ENCODE measurements at places on chromosomes 7 and 10.
A peak's percentile ranks its signal among the peaks of the same experiment; 100 is the strongest.

DNA sequence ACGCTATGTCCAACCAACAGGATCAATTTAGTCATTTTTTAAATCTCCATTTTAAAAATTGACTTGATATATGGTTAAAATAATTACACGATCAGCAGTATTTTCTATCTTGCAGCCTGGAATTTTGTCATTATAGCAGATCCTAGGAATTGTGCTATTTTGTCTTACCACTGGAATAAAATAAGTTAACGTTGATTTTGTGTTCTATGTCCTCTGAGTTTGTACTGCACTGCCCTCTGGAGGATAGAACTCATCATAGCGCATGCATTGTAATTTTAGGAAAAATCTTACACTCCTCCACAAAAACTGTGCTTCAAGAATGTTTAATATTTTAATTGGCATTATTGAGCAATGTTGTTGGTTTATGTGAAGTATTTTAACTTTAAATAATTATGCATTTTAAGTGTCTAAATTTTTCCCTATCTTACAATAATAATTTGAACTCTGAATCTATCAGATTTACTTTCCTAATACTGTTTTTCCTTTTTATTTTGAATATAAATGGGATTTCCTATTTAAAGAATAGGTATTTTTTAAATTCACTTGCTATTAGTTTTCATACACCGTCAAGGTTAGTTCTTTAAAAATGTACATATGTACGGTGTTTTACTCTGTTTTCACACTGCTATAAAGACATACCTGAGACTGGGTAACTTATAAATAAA is 220.1 kb downstream of the PPP1R3A start:
- DNase-seq = peak; percentile 70

GRCh38 chr7:102407910-102408309 is 11.7 kb downstream of the PRKRIP1 start:
- DNase-seq = no peak

GRCh38 chr7:149248777-149249176 is 9.3 kb downstream of the ZNF212 start:
- peak; percentile 64 for DNase-seq

DNA sequence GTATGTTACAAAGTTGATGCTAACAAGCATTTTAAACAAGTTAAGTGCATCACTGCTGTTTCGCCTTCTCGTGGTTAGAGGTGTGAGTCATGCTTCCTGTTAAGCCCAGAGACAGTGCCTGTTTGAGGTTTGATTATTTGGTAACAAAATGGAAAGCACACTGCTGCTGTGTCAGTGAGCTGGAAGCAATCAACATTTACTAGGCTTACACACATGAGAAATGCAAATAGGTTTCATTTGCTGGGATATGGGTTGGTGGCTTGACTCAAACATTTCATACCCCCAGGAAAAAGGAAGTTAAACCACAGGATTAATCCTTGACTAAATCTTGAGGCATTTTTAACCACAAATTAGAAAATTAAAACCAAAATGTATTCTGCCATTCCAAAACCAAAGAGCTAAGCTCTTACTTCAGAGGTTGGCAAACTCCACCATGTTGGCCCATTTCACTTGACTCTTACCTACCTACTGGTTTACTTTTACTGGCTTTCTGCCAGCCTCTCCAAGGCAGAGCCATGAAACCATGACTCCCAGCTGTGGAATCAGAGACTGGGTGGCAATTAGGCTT is 139.2 kb downstream of the ETV1 start:
- DNase-seq = peak; percentile 51

GRCh38 chr7:28483112-28483511 is 70.8 kb downstream of the CREB5 start:
- no peak for DNase-seq

- peak; percentile 46 for DNase-seq
Observed at GRCh38 chr10:102773986-102774385, 30.2 kb downstream of the WBP1L start.

DNA sequence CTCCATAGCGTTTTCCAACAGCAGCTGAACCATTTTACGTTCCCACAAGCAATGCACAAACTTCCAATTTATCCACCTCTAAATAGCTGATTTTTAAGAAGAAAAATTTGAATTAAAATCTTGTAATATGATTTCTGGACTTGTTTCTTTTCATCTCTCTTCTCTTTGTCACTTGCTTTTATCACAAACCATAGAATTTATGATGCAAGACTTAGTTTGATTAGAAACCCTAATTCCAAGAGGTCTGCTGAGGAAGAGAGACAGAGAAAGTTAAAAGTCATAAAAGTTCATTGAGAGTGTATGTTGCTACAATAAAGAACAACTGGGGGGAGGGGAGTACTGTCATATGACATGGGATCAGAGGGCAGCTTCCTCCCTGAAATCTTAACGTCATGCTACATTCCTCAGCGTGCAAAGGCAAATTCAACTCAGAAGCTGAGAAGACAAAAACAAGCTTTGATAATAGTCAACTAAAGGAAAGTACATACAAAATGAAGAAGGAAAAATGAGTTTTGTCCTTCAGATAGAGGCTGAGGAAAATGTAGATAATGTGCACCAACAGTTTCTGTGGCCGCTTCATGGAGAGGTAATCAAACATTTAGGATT is 18.4 kb upstream of the CUBN start:
- no peak for DNase-seq

DNA sequence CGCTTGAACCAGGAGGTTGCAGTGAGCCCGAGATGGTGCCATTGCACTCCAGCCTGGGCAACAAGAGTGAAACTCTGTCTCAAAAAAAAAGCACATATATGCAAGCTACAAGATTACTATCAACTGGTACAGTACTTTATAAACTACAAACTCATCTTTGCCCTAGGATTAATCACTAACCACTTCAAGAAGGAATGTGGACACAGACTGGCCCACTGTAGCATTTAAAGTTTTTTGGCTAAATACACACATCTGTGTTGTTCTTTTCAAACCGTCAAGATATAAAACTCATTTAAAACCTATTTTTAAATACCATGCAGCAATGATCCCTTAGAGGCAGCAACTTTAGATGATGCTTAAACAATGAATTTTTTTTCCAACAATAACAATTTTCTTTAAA is 205.4 kb downstream of the IMMP2L start:
- DNase-seq = no peak

DNA sequence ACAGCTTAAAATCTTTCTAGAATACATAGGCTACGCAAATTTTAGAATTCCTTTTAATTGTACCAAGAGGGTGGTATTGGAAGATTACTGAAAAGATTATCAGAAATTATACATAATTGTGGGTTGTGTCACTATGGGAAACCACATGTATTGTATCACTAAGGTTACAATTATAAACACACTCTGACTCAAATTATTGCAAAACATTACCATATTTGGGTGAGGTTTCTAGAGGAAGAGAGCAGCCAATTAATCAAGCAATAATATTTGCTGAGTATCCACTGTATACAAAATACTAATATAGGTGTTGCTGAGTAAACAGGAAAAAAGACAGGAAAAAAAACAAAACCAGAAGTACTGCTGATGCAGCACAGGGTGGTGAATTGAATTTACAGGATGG is 3.1 kb upstream of the CAPZA2 start:
- no peak for DNase-seq

- DNase-seq = no peak
Observed at GRCh38 chr7:158343936-158344455, 243.6 kb downstream of the PTPRN2 start.

DNA sequence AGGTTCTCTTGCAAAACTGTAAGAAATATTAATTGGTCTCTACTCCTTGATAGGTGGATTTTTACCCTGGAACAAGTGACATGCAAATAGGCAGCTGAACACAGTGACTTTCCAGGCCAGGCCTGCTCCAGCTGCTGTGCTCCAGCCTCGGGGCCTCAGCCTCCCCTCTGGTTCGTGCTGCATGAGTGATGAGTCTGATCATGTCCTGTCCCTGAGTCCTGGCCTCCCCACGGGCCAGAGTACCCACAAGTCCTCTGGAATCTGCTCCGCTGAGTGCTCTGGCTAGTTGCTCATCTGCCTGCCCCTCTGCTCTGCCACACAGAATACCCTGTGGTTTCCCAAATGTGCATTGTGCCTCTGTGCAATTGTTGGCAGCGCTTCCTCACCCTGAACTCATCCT is 80.1 kb upstream of the PDZD8 start:
- DNase-seq = no peak

DNA sequence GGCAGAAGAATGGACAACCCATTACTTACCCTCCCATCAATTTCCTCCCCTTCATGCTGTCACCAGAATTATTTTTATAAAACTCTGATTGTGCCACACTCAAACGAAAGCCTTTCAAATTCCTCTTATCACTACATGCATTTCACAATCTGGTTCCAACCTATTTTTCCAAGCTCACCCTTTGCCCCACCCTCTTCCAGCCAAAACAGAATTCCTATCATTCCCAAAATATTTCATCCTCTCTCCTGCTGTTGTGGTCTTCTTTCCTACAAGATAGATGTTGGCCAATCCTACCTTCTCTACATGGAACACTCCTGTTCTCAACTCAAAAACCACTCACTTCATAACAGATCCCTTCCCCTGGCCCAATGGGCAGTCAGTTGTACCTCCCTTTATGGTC is 111.5 kb downstream of the ELAPOR2 start:
- DNase-seq = no peak

GRCh38 chr7:74174606-74175082 is 488 bp downstream of the EIF4H start:
- DNase-seq = peak; percentile 71

GRCh38 chr7:27244488-27245123 is 2.0 kb downstream of the EVX1 start:
- no peak for DNase-seq

DNA sequence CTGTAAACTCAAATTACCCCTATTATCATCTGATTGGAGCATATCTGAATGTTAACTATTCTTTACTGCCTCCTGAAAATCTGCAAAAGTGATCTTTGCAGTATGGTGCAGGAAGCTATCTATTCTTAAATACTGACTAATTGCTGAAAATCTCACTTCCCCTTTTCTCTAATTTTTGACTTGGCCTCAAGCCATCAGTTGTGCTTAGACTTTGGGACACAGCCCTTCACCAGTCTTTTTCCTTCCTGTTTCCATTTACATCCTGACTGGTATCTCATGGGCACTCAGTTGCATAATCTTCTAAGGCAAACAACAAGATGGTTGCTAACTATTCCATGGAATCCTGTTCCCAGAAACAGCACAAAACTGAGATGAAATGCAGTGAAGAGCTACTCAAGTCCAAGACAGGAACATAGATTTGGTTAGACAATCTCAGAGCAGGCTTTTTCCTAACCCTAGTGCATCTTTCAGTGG is 228.5 kb downstream of the SORCS1 start:
- peak; percentile 69 for DNase-seq

DNA sequence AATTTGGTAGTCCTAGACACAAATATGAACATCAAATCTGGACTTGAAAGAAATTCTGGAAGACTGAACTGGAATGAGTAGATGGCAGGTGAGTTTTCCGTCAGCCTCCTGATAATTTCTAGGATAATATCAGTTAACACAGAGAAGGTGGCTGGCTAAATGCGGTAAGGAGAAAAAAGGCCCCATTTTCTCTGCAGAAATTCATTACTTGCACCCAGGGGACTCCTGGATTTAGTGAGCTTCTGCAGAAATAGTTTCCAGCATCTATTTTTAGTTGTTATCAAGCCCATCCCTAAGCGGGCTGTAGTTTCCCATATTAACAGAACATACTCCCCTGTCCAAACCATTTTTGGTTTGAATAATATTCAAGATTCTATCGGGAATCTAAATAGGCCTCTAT is 181.9 kb upstream of the TCERG1L start:
- no peak for DNase-seq

GRCh38 chr10:86376403-86376802 is 9.8 kb upstream of the GRID1 start:
- DNase-seq = no peak

DNA sequence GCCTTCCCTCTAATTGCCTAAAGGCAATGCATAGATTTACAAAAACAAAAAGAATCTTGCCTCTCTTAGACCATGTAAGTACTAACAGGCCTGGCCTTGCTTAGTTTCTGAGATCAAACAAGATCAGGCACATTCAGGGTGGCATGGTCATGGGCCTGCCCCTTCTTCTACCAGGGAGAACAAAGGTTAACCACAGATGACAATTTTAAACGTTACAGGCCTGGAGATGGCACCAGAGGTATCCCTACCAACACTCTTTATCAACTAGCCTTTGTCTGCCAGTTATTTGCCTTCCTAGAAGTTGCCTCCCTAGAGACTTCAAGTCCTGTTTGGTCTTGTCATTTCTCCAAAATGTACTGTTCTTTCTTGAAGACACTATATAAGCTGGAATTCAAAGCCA is 252.6 kb downstream of the DOCK4 start:
- peak; percentile 55 for DNase-seq

DNA sequence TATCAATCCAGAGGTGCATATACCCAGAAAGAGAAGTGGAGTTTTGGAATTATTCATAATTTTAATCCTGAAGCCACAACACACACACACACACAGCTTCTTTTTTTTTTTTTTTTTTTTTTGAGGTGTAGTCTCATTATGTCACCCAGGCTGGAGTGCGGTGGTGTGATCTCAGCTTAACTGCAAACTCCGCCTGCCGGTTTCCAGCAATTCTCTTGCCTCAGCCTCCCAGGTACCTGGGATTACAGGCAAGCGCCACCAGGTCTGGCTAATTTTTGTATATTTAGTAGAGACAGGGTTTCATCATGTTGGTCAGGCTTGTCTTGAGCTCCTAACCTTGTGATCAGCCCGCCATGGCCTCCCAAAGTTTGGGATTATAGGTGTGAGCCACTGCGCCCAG is 35.4 kb downstream of the TET1 start:
- no peak for DNase-seq

GRCh38 chr10:131396121-131397050 is 84.9 kb upstream of the TCERG1L start:
- DNase-seq = peak; percentile 45

DNA sequence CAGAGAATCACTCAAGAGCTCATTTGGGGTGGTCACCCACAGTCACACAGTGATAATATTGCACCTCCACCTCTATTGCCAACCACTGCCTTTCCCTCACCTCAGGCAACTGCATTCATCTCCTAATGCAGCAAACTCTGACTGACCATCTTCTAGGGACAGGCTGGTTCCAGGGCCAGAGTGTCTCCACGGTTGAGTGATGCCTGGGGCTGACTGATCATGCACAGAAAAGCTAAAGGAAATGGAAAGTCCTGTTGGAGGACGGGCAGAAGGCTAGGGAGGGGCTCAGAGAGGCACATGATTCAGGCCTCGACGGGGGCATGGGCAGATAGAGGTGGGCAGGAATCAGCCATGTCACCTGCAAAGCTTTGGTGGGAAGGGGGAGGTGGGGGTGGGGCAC is 127.1 kb upstream of the TNS3 start:
- DNase-seq = peak; percentile 49

DNA sequence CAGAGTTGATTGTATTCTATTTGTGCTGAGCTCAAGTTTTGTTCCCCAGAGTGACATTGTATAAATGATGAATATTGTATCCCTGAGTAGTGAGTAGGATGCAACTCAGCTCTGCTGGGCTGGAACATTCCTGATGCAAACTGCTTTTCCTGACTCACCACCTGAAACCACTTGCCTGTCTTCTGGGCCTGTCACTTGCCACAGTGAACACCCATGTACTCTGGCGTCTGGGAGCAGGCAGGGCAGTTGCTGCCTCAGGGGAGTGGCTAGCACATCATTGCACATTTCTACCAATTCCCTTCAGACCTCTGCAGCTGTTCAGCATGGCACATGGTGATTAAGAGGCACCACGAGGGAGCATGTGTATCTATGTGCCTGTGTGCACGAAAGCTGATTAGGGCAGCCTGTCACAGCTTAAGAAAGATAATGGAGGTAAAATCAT is 157.3 kb downstream of the SND1 start:
- peak; percentile 96 for DNase-seq

- no peak for DNase-seq
Observed at GRCh38 chr10:8665322-8665721, 610.8 kb downstream of the GATA3 start.

GRCh38 chr10:48361176-48361575 is 54.7 kb downstream of the MAPK8 start:
- DNase-seq = no peak
